ENCODE measurements at places on chromosomes 5 and 9.
A peak's percentile ranks its signal among the peaks of the same experiment; 100 is the strongest.

- no peak for DNase-seq
These were observed 162.7 kb upstream of the LHFPL2 start for GRCh38 chr5:78811121-78811817.

- no peak for DNase-seq
These were observed 33.3 kb upstream of the PTGS1 start for GRCh38 chr9:122337556-122337929.

DNA sequence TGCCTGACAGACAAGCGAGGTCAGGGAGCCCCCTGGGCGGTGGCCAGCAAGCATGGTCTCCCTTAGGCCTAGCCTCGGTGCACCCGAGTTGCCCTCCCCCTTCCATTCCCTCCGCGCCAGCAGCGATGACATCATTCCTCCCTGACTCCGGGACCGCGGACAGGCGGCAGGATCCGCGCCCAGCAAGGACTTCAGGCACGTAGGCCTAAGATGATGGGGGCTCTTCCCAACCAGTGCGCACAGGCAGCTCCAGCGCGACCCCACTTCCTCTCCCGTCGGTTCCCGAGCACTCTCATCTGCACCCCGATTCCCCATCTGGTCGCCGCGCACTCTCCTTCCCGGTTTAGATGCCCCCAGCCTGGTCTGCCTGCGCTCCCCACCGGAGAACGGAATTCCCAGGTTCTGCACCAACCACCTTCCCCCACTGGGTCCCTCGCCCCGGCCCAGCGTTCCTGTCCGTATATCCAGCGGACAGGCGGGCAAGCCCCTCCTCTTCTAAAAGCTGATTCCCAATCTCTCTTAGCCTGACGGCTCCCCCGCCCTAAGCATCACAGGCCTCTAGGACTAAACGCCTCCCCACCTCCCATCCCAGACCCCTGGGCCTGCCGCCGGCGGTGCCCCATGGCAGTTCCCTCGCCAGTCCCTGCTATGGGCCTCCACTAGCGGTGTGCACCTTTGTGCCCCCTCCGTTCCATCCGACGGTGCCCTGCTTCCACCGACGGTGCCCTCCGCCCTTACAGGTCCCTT lies 931 bp downstream of the FAM219A start:
- DNase-seq = no peak

DNA sequence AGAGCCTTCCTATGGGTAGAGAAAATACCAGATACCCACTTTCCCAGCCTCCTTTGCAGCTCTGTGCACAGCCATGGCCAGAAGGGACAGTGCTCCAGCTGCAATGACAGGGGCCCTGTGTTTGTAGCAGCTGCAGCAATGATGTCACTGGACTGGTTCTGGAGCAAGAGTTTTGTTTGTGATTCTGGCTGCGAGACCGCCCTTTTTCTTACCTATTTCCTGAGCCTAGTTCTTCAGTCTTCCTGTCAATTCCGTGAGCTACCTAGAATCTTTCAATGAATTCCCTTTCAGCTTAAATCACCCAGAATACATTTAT lies 10.0 kb upstream of the BOD1 start:
- no peak for DNase-seq

DNA sequence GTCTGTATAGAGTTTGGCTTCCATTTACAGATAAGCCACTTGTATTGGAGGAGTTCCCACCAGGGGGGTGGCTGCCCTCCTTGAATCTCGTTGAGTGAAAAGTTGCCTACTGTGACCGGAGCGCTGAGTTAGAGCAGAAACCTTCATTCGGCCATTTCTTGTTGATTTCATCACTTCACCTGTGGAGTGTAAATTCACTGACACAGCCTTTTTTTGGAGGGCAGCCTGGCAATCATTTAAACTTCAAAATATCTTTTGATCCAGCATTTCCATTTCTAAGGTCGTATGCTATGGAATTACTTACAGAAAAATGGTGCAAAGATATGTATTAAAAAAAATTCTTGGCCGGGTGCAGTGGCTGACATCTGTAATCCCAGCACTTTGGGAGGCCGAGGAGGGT lies 40.8 kb downstream of the PRRC2B start:
- no peak for DNase-seq

- no peak for DNase-seq
These were observed 36.6 kb upstream of the FBXL7 start for GRCh38 chr5:15463231-15463980.

- DNase-seq = no peak
These were observed 43.9 kb downstream of the MACROH2A1 start for GRCh38 chr5:135355169-135355568.

DNA sequence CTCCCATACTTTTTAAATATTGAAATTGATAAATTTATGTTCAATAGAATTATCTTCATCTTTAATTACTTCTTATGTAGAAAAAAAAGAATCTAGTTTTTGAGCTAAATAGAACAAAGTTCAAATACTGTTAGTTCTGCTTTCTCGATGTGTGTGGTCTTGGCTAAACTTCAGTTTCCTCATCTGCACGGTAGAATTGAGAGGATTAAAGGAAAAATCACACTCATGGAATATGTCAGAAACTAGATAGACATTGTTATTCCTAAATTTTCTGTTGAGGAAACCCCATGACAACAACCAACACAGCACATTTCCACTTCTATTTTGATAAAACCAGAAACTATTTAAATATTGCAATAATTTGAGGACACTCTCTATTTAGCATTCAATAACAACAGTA lies 100.3 kb downstream of the MUSK start:
- no peak for DNase-seq

- DNase-seq = no peak
These were observed 290.5 kb downstream of the CCDC171 start for GRCh38 chr9:15843316-15843715.

DNA sequence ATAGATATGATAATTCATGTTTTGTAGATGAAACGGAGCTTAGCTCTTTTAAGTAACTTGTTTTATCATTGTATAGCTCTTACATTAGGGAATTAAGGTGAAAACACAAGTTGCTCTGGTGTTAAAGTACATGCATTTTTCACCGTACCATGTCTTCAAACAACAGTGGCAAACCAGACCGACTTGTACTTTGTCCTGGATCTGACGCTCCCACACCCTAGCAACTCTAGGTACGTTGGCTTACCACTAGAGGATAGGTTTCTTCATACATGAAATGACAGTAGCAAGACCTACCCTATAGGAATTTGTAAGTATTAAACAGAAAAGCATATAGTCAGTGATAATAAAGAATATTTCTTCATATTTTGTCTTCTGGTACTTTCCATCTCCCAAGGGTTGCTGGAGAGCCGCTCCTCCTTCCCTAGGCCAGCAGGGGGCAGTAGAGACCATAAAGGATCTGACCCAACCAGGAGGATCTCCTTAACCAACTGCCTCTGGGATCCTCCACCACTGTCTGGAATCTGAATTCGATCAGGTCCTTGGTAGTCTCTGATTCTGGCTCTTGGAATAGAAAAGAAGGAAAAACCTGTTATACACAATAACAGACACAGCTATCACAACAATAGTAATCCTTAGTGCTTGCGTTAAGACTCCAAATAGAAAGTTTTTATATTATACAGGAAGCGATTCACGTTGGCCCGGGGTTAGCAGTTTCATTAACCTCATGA lies 136.7 kb downstream of the CAVIN4 start:
- peak; percentile 15 for DNase-seq

- DNase-seq = no peak
These were observed 264.5 kb downstream of the MCTP1 start for GRCh38 chr5:95020345-95020744.

- no peak for DNase-seq
These were observed 223.8 kb downstream of the CEMIP2 start for GRCh38 chr9:71544464-71544863.

DNA sequence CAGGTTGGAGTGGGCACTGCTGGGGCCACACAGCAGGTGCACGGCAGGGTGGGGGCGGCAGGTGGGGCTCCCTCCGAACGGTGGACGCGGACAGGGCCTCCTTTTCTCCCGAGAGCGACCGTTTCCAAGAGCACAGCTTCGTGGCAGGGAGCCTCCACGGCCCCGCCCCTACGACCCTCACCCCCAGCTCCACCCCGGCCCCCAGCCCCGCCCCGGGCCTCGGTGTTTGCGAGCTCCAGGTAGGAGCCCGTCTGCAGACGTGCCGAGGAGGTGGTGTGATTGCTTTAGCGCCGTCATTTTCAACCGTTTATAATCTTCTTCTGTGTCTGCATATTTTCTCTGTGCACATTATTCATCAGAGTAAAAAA lies 8.8 kb downstream of the GRIN1 start:
- DNase-seq = no peak

DNA sequence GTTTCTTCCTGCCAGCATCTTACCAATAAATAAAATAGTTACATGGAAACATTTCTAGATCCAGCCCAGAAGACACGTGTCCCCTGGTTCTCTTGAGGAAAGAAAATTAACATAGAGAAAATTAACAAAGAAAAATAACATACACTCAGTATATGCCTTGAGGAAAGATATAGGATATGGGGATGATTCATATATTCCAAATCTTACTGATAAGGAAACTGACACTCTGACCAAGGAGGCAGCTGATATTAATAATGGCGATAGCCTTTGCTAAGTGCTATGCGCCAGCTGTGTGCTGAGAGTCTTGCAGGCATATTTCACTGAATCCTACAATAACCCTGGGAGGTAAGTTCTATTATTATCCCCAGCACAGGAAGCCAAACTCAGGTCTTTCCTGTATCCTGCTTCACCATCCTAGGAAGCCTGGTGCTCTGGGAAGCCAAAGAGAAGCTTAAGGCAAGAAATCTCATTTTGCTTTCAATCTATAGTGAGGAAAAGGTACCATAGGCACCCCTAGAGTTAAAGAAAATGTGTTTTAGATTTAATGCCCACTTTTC lies 302.7 kb upstream of the NREP start:
- no peak for DNase-seq

GRCh38 chr9:121331992-121332685 lies 37.9 kb downstream of the STOM start:
- no peak for DNase-seq

GRCh38 chr5:52150501-52150900 lies 637.2 kb upstream of the ITGA1 start:
- no peak for DNase-seq

DNA sequence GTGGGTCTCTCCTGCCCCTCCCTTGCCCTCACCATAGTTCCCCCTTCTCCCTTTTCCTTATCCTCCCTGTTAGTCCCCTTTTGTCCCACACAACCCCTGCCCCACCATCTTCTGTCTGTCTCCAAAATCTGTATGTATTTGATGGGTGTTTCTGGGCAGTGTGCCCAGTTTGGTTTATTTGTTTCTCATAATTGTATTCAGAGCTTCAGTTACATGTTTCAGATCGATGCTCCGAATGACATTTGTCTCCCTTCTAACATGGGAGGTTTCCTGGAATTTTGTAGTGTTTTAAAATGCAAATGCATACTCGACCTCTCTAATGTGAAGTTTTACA lies 22.2 kb downstream of the FBXL7 start:
- DNase-seq = no peak

DNA sequence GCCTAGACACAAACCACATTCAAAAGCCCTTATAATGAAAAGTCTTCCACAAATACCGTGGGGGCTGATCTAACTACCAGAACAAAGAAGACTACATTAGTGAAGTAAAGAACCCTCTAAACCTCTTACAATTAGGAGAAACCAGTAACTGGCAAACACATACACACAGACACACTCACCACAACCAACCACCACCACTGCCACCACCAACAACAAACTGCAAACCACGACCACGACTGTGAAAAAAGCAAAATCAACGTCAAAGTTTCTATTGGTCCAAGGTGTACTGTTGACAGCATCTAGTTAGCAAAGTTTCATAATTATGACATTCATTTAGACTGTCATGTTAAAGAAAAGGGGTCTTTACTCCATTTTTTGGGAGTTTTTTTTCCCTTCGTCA lies 2.7 kb downstream of the CDO1 start:
- no peak for DNase-seq

- no peak for DNase-seq
These were observed 538 bp upstream of the BDP1 start for GRCh38 chr5:71454913-71455312.

- DNase-seq = no peak
These were observed 101.7 kb downstream of the CDH18 start for GRCh38 chr5:19886123-19886917.

GRCh38 chr9:130028493-130029222 lies 14.3 kb downstream of the FNBP1 start:
- no peak for DNase-seq

GRCh38 chr5:115559524-115559923 lies 14.9 kb upstream of the FEM1C start:
- no peak for DNase-seq

GRCh38 chr5:1168796-1169195 lies 32.6 kb upstream of the SLC6A19 start:
- no peak for DNase-seq

DNA sequence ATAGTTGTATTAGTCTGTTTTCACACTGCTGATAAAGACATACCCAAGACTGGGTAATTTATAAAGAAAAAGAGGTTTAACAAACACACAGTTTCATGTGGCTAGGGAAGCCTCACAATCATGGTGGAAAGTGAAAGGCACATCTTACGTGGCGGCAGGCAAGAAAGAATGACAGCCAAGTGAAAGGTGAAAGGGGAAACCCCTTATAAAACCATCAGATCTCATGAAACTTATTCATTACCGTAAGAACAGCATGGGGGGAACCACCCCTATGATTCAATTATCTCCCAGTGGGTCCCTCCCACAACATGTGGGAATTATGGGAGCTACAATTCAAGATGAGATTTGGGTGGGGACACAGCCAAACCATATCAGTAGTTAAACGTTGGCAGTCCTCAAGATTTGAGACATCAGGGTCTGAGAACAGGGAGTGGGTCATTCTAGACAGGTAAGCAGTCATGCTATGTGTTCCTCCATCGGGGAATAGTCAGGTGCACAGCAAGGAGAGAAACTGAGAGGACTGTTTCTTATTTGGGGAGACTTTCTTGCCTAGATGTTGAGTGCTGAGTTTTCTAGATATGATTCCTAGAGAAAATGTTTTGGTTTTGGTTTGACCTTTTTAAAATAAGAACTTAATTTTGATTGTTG lies 45.8 kb upstream of the ENTREP1 start:
- DNase-seq = no peak

- DNase-seq = no peak
These were observed 61.3 kb downstream of the GDA start for GRCh38 chr9:72210522-72210921.

- no peak for DNase-seq
These were observed 47.9 kb downstream of the ALG2 start for GRCh38 chr9:99173570-99174504.

DNA sequence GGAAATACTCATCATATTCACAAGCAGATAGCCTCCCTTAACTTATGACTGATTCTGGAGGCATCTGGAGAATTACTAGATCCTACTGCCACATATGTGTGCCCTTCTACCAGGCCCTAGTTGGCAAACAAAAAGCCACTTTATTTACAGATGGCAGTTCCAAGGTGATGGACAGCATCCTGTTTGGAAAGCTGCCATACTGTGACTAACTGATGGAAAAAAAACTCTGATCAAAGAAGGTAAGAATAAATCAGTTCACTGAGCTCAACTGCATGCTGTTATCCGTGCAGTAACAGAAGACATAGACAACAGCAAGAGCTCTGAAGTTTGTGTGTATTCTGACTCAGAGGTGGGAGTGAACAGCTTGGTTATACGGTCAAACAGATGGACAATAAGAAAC lies 279.8 kb upstream of the POU5F2 start:
- no peak for DNase-seq

All from activated CD4-positive, alpha-beta T cell treated with anti-CD3 and anti-CD28 coated beads, Interleukin-2, amount 50 U/mL, for 1 hour (primary cell).